Endothelial cell of umbilical vein (primary cell): ENCODE measurements at places on chromosomes 7 and 10. TPM values are rescaled to one million over a fixed set of nuclear protein-coding genes. Genes with fewer than 3 reads are reported as not detected.

The CFAP58 gene
- polyA plus RNA-seq, result 0.03 and 0.07 TPM in 2 replicates

The PILRA gene
- 0.61 and 0.67 TPM in 2 replicates for polyA plus RNA-seq

The FAM25A gene
- polyA plus RNA-seq, result not detected in 2 replicates

The TAS2R3 gene
- 0.08 TPM in 2 replicates for polyA plus RNA-seq

The NAT16 gene
- polyA plus RNA-seq, result not detected in 2 replicates

The ITGB8 gene
- polyA plus RNA-seq, result 2.9 and 3.4 TPM in 2 replicates

The EVX1 gene
- polyA plus RNA-seq, result not detected in 2 replicates

The DKK1 gene
- polyA plus RNA-seq, result 160 and 202 TPM in 2 replicates

The CDH23 gene
- not detected in 2 replicates for polyA plus RNA-seq

The CUBN gene
- polyA plus RNA-seq, result 3.6 and 4.6 TPM in 2 replicates

The BTBD16 gene
- 0.04 and 0.06 TPM in 2 replicates for polyA plus RNA-seq

The GPR37 gene
- polyA plus RNA-seq, result 0.59 and 0.92 TPM in 2 replicates

The VSTM4 gene
- polyA plus RNA-seq, result 0.06 and 0.07 TPM in 2 replicates

The BRAF gene
- 6.4 and 6.6 TPM in 2 replicates for polyA plus RNA-seq

The AKR1C4 gene
- polyA plus RNA-seq, result not detected in 2 replicates

The BAIAP2L1 gene
- 0.32 and 0.35 TPM in 2 replicates for polyA plus RNA-seq

The C10orf88 gene
- 2.5 and 3.6 TPM in 2 replicates for polyA plus RNA-seq

The TMEM270 gene
- polyA plus RNA-seq, result not detected in 2 replicates

The XRCC2 gene
- 1.8 and 2.4 TPM in 2 replicates for polyA plus RNA-seq

The AS3MT gene
- 0.72 and 1.0 TPM in 2 replicates for polyA plus RNA-seq

The WEE2 gene
- polyA plus RNA-seq, result not detected in 2 replicates

The AKR1C3 gene
- polyA plus RNA-seq, result 20.9 and 27.4 TPM in 2 replicates

The KLF14 gene
- polyA plus RNA-seq, result 0.01 TPM in 1 of 2 replicates, not detected in the other

The DDX50 gene
- polyA plus RNA-seq, result 11.1 and 14.8 TPM in 2 replicates

The NXPH1 gene
- polyA plus RNA-seq, result not detected in 2 replicates

The OR6B1 gene
- not detected in 2 replicates for polyA plus RNA-seq

The PNLIPRP1 gene
- polyA plus RNA-seq, result not detected in 2 replicates

The C10orf62 gene
- not detected in 2 replicates for polyA plus RNA-seq

The OR2A5 gene
- polyA plus RNA-seq, result not detected in 2 replicates

The ACSL5 gene
- 1.4 and 1.5 TPM in 2 replicates for polyA plus RNA-seq

The SGCE gene
- 37.3 and 46.8 TPM in 2 replicates for polyA plus RNA-seq
